Sciatic nerve (tissue), 2 donors: ENCODE measurements at places on chromosomes 1 and 21.

DNA sequence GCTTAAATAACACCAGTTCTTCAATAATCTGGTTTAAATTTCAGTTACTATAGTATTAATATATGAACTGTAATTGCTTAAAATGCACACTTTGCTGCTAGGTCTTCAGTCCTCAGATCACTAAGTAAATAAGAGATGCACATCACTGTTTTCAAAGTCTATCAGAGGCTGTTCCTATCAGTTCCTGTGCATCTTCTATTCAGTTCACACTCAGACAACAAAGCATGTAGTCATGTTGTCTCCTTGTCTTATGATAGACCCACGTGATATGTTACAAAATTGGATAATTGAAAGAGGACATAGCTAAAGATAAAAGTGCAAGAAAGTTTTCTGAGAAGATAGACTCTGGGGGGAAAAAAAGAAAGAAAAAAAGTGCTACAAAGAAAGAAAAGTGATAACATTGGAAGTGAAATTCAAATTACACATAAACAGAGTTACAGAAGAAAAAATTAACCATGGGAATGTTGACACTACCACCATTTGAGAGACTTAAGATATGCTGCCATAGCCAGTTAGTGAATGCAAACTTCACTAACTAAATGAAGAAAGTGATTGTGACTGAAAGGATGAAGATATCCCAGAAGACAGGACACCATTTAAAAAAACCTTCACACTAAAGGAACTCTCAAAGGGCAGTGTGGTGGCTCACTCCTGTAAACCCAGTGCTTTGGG is 33.9 kb upstream of the TSNAX start:
- no peak for DNase-seq

- DNase-seq, result no peak
These were observed 17.2 kb upstream of the SLAMF6 start for GRCh38 chr1:160539990-160540858.

- no peak for DNase-seq
These were observed 35.0 kb upstream of the TDRD10 start for GRCh38 chr1:154466921-154467417.

- no peak for DNase-seq
These were observed 23.5 kb downstream of the TRIM62 start for GRCh38 chr1:33158366-33158765.

DNA sequence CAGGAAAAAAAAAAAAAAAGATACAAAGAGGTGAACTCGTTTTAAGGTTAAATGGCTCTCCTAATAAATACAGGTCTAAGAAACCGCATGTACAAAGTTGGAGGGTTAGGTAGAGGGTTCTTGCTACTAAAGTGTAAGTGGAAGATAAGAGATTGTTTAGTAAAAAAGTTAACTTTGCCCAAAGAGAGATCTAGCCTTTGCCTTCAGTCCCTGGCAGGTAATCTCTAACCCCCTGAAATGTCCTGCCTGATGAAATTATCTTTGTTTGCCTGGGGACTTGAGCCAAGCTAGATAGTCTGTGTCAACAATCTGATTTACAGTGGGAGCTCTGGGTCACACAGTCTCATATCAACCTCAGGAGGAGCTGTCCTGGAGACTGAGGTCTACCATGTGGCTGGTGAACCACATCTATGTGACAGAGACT is 57.6 kb downstream of the TRIM33 start:
- DNase-seq, result no peak

GRCh38 chr1:69914976-69915765 is 290.2 kb downstream of the LRRC40 start:
- no peak for DNase-seq

DNA sequence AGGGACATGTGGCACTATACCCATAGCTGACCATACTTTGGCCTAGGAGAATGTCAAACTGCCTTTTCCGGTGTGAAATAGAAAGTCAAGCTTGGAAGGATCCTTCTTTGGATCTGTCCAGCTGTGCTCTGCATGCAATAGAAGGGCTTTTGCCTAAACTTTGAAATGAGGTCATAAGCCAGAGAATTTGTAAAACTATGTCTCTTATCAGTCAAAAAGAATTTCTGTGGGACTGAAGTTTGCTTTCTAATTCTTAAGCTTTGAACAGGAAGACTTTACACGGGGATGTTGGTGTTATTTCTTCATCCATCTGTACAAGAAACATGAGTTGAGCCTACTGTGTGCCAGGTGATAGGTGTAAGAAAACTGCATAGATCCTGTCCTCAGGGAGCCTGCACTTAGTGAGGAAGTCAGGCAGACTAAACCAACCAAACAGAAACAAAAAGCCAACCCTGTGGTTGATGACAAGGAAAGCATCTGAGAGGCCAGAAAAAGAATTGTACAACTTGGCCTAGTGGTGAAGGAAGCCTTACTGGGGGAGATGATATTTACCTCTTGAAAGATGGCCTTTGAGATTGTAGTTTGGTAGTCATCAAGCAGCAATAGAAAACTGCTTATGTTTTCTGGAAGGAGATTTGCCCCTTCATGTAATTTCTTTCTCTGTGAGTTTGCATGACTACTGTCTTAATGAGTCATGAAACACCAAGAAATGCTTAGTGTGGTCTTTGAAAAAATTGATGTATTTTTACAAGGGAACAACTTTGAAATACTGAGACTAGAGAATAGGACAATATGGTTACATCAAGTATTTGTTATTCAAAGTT is 24.8 kb downstream of the TGFB2 start:
- no peak for DNase-seq

DNA sequence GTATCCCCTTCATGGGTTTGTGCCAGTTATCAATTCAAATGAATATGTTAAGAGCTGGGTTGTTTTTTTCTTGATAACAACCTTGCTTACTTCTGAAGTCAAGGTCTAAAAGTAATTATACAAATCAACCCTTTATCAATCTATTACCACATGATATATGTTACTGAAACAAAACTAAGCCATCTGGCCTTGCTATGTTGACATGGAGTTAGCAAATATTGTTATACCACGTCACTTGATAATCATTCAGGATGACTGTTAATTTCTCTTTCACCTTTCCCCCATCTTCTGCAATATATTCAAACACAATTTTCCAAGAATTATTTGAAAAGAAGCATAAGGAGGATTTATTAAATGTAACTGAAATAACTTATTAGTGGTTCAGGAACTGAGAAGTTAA is 72.6 kb downstream of the DTL start:
- DNase-seq, result no peak

DNA sequence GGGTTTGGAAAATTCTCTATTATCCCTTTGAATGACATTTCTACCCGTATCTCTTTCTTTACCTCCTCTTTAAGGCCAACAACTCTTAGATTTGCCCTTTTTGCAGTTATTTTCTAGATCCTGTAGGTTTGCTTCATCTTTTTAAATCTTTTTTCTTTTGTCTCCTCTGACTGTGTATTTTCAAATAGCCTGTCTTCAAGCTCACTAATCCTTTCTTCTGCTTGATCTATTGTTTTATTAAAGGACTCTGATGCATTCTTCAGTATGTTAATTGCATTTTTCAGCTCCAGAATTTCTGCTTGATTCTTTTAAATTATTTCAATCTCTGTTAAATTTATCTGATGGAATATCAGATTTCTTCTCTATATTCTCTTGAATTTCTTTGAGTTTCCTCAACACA is 324.3 kb downstream of the PLA2G4A start:
- DNase-seq, result no peak

GRCh38 chr1:63523738-63524137 is 413 bp downstream of the EFCAB7 start:
- DNase-seq, result no peak

DNA sequence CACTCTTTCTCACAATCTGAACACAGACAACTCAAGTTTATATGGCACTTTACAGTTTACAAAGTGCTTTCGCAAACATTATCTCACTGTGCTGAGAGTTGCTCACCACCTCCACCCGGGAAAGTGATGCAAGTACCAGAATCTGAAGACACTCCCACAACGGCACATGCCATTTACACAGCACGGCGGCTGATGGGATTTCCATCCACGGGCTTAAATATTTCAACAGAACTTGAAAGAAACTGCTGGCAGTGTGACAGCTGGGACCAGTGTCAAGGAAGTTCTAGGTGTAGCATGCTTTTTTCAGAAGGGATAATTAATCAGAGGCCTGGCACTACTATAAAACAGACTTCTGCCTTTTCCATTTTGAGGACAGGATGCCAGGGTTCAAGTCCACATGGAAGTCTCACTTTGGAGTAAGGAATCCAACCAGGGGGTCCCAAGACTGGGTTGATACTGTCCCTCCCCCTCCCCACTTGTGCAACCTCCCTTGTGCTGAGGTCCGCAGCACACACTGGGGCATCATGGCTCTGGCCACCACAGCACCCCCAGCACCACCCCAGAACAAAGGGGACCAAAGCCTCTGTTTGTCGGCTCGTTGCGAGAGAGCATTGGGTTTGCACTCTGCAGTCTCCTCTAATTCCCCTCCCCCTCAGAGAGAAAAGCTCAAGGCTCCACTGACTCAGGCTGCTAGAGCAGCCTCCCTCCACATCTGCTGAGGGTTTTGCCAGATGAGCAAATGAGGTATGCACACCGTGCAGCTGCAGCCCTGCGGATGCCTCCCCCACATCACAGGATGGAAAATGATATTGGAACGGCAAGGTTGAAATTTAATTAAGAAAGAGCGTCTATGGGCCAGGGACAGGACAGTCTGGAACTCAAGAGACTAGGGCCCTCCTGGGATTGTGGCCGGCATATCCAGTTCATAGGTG is 154.9 kb downstream of the TGFBR3 start:
- peak; percentile 65 for DNase-seq

- peak; percentile 6 for DNase-seq
These were observed 15.5 kb upstream of the ACTRT2 start for GRCh38 chr1:3005771-3006170.

DNA sequence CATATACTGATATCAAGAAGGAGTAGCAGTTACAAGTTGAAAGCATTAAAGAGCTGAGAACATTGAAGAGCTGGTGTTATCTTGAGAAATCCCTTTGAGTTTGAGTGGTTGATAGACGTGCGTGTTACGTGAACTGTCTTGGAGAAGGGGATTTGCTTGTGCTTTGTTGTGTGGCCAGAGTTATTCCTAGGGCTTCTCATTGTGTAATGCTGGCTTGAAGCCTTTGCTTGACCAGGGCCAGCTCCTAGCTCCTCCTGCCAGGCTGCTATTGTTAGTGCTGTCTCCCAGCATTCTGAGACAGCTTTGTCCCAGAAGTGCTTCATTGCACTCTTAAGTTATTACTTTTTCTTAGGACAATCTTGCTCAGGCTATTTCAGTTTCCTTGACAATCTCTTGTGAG is 116.2 kb upstream of the KCNK2 start:
- no peak for DNase-seq

- DNase-seq, result no peak
These were observed 13.0 kb upstream of the ARHGEF16 start for GRCh38 chr1:3441410-3441847.

- no peak for DNase-seq
These were observed 3.6 kb downstream of the ADGRL2 start for GRCh38 chr1:81804312-81804711.

- peak; percentile 10 for DNase-seq
These were observed 12.8 kb downstream of the TMCC2 start for GRCh38 chr1:205240569-205240968.

GRCh38 chr1:167641786-167642500 is 11.9 kb downstream of the RCSD1 start:
- DNase-seq, result no peak
